ENCODE measurements at places on chromosomes 6 and 20.

GRCh38 chr6:80376411-80376810 lies 269.9 kb downstream of the BCKDHB start:
- no peak for DNase-seq

DNA sequence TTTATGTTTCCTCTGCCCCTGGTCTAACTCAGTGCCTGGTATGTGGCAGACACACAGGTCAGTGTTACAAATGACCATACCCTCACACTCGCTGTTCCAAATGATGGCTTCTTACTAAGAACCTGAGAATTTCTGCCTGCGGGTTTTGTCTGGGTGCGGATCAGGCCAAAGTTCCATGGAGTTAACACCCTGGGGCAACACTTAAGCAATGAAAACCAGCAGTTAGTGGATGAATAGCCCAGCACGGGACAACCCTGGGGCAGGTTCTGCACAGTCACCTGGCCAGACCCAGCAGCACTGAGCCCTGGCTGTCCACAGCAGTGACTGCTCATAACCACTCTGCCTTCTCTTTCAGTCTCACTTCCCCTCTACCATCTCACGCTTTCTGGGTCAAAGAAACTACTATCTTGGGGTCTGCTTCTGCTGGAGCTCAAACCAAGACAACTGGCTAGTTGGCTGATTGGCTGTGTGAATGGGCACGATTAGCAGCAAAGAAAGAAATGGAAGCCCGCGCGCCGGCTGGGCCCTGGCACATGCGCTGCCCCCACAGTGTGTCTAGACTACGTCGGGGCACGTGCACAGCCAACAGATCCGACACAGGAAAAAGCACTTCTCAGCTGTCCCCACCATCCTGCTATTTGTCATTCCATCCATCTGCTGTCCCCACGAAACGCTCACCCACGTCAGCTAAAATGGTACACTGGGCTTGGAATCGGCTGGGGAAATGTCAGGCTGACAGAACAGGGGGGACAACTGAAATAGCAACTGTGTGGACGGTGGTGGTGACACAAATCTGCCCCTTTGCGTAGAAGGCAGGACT lies 36.6 kb downstream of the MGME1 start:
- no peak for DNase-seq

DNA sequence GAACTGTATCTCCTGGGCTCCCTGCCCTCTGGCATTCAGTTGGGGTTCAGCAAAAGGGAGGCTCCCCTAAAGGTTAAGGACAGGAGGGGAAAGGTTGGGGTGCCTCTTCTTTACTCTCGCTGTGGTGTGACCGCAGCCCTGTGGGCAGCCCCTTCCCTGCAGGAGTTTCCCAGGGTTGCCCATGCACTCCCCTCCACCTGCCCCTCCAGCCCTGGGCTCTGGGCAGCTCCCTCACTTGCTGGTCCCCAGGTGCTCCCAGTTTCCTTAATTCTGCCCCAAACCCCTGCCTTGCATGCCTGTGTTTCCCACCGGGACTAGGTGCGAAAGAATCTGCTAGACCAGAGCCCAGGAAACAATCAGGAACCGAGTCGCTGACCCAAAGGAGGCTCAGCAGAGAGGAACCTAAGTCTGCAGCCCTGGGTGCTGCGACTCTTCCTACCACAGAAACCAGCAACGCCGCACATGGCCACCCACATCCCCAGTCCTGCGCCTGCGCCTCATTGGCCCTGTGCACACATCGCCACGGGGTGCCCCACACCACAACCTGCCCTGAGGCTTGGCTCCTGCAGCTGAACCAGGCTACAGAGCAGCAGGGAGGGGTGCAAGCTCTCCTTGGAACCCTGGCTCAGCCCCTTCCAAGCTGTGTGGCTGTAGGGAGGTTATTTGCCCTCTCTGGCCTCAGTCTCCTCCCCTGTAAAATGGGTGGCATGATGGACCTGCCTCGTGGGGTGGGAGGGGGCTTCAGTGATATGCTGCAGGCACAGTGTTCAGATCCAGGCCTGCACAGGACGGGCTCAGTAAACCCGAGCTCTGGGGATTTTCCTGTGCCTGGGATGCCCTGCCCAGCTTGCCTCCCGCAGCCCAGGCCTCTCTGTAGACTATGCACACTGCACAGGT lies 487.6 kb downstream of the PREX1 start:
- no peak for DNase-seq

GRCh38 chr20:52446421-52447224 lies 255.0 kb upstream of the ZFP64 start:
- no peak for DNase-seq

DNA sequence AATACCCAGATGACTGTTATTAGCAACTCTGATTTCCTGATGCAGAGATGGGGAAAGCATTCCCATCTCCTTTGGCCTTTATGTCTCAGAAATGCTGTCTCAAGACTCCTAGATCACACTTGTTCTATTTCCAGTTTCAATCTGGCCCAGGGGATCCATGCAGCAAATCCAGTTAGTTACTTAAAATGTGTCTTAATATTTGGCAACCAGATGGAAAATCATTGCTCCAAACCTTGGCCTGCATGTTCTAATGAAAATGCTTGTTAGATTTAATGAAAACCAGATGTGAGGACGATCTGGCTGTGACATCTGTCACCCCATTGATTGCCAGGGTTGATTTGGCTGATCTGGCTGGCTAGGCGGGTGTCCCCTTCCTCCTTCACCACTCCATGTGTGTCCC lies 125.2 kb downstream of the TSHZ2 start:
- no peak for DNase-seq

GRCh38 chr6:20919677-20920385 lies 385.6 kb downstream of the CDKAL1 start:
- no peak for DNase-seq

DNA sequence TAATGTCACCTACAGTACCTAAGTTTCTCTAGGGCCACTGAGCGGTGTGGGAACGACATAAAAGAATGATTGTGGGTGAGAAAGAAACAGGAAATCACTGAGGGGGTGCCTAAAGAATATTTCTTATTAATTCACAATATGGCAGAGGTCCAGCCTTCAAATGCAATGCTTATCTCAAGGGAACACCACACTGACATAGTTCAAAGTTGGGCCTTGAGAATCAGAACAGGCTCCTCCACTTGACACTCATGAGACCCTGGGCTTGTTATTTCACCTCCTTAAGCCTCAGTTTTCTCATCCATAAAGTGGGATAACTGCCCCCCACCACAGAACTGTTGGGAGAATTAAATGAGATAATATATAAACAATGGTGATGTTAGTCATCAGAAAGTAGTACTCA lies 40.4 kb upstream of the ARHGAP18 start:
- no peak for DNase-seq

- no peak for DNase-seq
Observed at GRCh38 chr6:99333068-99333467, 16.4 kb downstream of the FAXC start.

- no peak for DNase-seq
Observed at GRCh38 chr6:116059713-116060571, 749 bp downstream of the FRK start.

DNA sequence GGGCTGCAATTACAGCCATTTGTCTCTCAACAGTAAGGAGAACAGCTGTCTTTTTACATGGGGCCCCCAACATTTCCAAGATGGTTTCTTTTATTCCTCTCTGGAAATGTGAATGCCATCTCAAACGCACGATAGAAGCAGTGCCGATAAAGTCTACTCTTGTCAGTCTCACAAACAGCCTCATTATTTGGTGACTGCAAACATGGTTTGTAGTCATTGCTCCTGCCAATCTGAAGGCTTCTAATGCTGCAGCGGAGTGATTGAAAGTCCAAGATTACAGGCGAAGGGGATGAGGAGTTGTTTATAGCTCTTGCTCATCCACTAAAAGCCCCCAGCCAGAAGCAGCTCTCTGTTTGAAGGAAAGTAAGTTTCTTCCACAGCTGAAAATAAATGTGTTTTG lies 657.1 kb downstream of the CBLN4 start:
- DNase-seq = no peak

- no peak for DNase-seq
Observed at GRCh38 chr6:30345852-30346251, 896 bp downstream of the RPP21 start.

GRCh38 chr6:131059486-131059885 lies 3.6 kb downstream of the EPB41L2 start:
- no peak for DNase-seq

GRCh38 chr20:53767206-53767930 lies 173.7 kb upstream of the ZNF217 start:
- DNase-seq = no peak

- no peak for DNase-seq
Observed at GRCh38 chr20:54849741-54850140, 374.3 kb downstream of the DOK5 start.

DNA sequence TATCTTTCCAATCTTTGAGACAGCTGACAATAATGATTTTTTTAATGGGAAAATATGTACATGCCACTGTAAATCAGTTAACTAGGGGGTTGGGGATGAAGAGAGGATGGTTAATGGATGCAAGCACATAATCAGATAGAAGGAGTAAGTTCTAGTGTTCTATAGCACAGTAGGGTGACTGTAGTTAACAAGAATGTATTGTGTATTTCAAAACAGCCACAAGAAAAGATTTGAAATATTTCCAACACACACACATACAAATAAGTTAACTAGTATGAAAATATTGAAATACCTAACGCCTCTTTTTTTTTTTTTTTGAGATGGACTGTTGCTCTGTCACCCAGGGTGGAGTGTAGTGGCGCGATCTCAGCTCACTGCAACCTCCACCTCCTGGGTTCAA lies 153.4 kb upstream of the SALL4 start:
- DNase-seq = no peak

GRCh38 chr20:34895465-34895864 lies 19.1 kb downstream of the ACSS2 start:
- DNase-seq = no peak

DNA sequence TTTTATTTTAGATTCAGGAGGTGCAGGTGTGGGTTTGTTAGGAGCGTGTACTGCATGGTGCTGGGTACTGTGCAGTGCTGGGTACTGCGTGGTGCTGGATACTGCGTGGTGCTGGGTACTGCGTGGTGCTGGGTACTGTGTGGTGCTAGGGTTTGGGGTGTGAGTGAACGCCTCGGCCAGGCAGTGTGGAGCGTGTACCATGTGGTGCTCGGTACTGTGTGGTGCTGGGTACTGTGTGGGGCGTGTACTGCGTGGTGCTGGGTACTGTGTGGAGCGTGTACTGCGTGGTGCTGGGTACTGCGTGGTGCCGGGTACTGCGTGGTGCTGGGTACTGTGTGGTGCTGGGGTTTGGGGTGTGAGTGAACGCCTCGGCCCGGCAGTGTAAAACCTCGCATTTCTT lies 62.9 kb downstream of the WDR27 start:
- no peak for DNase-seq

GRCh38 chr6:128204616-128205015 lies 303.8 kb upstream of the THEMIS start:
- DNase-seq = no peak

DNA sequence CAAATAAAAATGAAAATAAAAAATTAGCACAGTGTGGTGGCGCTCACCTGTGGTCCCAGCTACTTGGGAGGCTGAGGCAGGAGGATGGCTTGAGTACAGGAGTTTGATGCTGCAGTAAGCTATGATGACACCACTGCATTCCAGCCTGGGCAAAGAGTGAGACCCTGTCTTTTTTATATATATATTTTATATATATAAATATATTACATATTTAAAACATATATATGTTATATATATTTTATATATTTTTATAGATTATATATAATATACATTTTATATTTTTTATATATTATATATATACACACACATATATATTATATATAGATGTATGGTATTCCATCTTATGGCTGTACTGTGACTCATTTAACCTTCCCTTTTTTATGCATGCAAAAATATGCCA lies 87.6 kb upstream of the PMEPA1 start:
- DNase-seq = no peak

DNA sequence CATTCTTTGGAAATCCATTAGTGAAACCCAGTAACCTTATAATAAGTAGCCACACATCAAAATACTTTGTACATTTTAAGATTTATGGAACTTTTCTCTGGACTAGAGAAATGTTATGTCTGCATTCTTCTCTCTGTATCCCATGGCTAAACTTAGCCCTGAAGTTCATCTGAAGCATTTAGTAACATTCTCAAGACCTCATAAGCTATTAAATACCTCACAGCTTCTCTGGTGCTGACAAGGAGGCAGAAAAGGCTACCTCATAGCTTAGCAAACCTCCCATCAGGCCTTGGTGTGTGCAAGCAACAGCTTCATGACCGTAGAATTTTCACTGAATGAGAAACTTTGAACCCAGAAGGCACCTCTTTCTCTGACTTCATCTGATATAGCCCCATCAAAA lies 38.9 kb upstream of the HDGFL1 start:
- no peak for DNase-seq

- no peak for DNase-seq
Observed at GRCh38 chr20:20734475-20734948, 22.1 kb upstream of the RALGAPA2 start.

GRCh38 chr6:36245572-36246061 lies 24.2 kb upstream of the PNPLA1 start:
- no peak for DNase-seq

DNA sequence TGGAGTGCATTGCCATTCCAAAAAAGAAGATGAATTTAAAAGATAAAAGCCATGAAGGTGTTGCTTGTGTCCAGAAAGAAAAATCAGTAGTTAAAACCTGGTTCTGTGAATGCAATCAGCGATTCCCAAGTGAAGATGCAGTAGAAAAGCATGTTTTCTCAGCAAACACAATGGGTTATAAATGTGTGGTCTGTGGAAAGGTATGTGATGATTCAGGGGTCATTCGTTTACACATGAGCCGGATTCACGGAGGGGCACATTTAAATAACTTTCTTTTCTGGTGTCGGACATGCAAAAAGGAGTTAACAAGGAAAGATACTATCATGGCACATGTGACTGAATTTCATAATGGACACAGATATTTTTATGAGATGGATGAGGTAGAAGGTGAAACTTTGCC lies 24.7 kb upstream of the BAG2 start:
- DNase-seq = no peak

- no peak for DNase-seq
Observed at GRCh38 chr6:142088858-142089216, 43.9 kb upstream of the GJE1 start.

- DNase-seq = no peak
Observed at GRCh38 chr6:165877773-165878172, 214.7 kb upstream of the PDE10A start.

DNA sequence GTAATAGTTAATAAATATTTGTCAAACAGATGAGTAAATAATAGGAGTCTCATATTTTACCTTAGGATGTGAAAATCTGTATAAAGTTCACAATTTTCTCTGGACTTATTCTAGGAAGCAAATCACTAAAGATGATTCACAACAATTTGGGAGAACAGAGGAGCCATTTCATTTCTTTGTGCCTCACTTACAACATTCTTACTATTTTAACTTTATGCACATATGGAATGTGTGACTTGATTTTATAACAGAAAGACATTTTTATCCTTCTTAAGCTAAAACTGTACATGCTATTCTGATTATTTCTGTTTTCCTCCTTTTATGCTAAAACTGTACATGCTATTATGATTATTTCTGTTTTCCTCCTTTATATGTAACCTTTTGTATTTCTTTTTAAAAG lies 83.3 kb downstream of the FUT9 start:
- DNase-seq = no peak

GRCh38 chr20:8150591-8150990 lies 18.5 kb downstream of the PLCB1 start:
- no peak for DNase-seq

- no peak for DNase-seq
Observed at GRCh38 chr6:139919107-139920026, 544.9 kb upstream of the CITED2 start.

GRCh38 chr6:79463621-79464050 lies 73.6 kb downstream of the LCA5 start:
- DNase-seq = no peak

GRCh38 chr20:42576167-42576566 lies 613.5 kb downstream of the PTPRT start:
- no peak for DNase-seq

GRCh38 chr6:109325400-109325801 lies 56.9 kb downstream of the CD164 start:
- no peak for DNase-seq

All from central memory CD4-positive, alpha-beta T cell (primary cell).